ENCODE measurements at places on chromosomes 16 and 17. TPM values are rescaled to one million over a fixed set of nuclear protein-coding genes. Genes with fewer than 3 reads are reported as not detected.

Gene CCL17
- total RNA-seq, result not detected

Gene MSLN
- total RNA-seq, result not detected

Gene ABCA9
- total RNA-seq, result 22.7 TPM

Gene BHLHA9
- total RNA-seq, result not detected

Gene LHX1
- not detected for total RNA-seq

Gene CNTD1
- total RNA-seq, result not detected

Gene PTX4
- 0.39 TPM for total RNA-seq

Gene CASKIN1
- 0.73 TPM for total RNA-seq

Gene GAS2L2
- total RNA-seq, result not detected

Gene MEIOC
- total RNA-seq, result under 0.01 TPM

Gene PYDC1
- total RNA-seq, result not detected

Gene BCKDK
- 40.3 TPM for total RNA-seq

Gene CPNE7
- total RNA-seq, result 29.9 TPM

Gene HES7
- total RNA-seq, result 0.37 TPM

Gene TBC1D3
- total RNA-seq, result not detected

Gene CDYL2
- 3.3 TPM for total RNA-seq

Gene PRKCB
- total RNA-seq, result not detected

Gene ARHGDIG
- total RNA-seq, result 0.37 TPM

Gene TPSG1
- total RNA-seq, result not detected

Gene CCL15
- not detected for total RNA-seq

Gene NPIPA8
- not detected for total RNA-seq

Gene TMC8
- not detected for total RNA-seq

Gene C16orf96
- total RNA-seq, result not detected

Gene TBC1D3G
- total RNA-seq, result not detected

Gene ABHD15
- 11.5 TPM for total RNA-seq

Gene SHISA9
- total RNA-seq, result not detected

Gene SMIM5
- not detected for total RNA-seq

Gene CLEC18A
- total RNA-seq, result 0.20 TPM

Gene POLDIP2
- 80.5 TPM for total RNA-seq

Gene CNTNAP1
- total RNA-seq, result 15.8 TPM

Gene KCNJ16
- total RNA-seq, result not detected

Gene RHBDF1
- 44.4 TPM for total RNA-seq

Gene AGRP
- total RNA-seq, result not detected

Gene TP53TG3F
- not detected for total RNA-seq

Gene CFDP1
- 37.7 TPM for total RNA-seq

Gene PRAC1
- total RNA-seq, result not detected

Gene CACNG5
- not detected for total RNA-seq

Gene FUS
- 54.9 TPM for total RNA-seq

Gene CLDN7
- total RNA-seq, result 2.9 TPM

Gene CACNG1
- total RNA-seq, result not detected

Gene SSTR5
- total RNA-seq, result not detected

Gene ZPBP2
- total RNA-seq, result not detected

Gene PRSS53
- total RNA-seq, result 3.3 TPM

Gene IL34
- total RNA-seq, result 0.59 TPM

Gene STX1B
- total RNA-seq, result 1.1 TPM

Gene NHLRC4
- 0.59 TPM for total RNA-seq

Gene TMEM231
- total RNA-seq, result 18.8 TPM

Data from subcutaneous preadipocyte (primary cell).